ENCODE measurements at places on chromosomes 4 and X. TPM values are rescaled to one million over a fixed set of nuclear protein-coding genes. Genes with fewer than 3 reads are reported as not detected.

Gene ARHGAP36
- not detected for total RNA-seq

Gene KLHL15
- 17.9 TPM for total RNA-seq

Gene NSUN7
- total RNA-seq, result 6.7 TPM

Gene GNRHR
- not detected for total RNA-seq

Gene ARMCX1
- total RNA-seq, result 3.3 TPM

Gene COX7B2
- total RNA-seq, result not detected

Gene FMR1NB
- total RNA-seq, result not detected

Gene FBXW7
- 40.9 TPM for total RNA-seq

- H3K4me3 ChIP-seq, result no peak overlapping the region
- no peak for DNase-seq
- H3K27ac ChIP-seq, result no peak overlapping the region
- H3K27me3 ChIP-seq, result no peaks in the 10 kb centered on the region
Observed at GRCh38 chr4:174734181-174734580, 94.9 kb downstream of the GLRA3 start.

- no peaks in the 10 kb centered on the region for H3K27me3 ChIP-seq
- no peaks in the 10 kb centered on the region for H3K4me1 ChIP-seq
- H3K36me3 ChIP-seq, result no peaks in the 10 kb centered on the region
- H3K4me3 ChIP-seq, result no peak overlapping the region
Observed at GRCh38 chrX:29762006-29762405, 453.4 kb upstream of the MAGEB2 start.

DNA sequence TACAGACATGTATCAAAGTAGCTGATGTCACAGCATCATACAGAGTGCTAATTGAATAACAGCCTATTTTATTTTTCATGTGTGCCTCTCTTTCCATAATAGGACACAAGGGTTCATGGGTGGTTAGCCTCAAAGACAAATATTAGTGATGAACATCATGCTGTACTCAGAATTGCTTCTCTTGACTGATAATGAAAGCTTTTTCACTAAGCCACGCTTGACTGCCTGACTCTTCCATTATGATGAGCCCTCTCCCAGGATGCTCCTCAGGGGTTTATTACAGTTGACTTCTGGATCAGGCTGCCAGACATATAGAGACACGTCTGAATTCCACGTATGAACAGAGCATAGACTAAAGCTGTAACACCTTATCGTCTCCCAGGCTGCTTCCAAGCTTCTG lies 2757.5 kb downstream of the PCDH7 start:
- H3K27ac ChIP-seq, result no peak overlapping the region
- H3K4me1 ChIP-seq, result no peaks in the 10 kb centered on the region
- DNase-seq, result no peak
- H3K27me3 ChIP-seq, result no peaks in the 10 kb centered on the region
- H3K4me3 ChIP-seq, result no peak overlapping the region
- no peaks in the 10 kb centered on the region for H3K36me3 ChIP-seq

DNA sequence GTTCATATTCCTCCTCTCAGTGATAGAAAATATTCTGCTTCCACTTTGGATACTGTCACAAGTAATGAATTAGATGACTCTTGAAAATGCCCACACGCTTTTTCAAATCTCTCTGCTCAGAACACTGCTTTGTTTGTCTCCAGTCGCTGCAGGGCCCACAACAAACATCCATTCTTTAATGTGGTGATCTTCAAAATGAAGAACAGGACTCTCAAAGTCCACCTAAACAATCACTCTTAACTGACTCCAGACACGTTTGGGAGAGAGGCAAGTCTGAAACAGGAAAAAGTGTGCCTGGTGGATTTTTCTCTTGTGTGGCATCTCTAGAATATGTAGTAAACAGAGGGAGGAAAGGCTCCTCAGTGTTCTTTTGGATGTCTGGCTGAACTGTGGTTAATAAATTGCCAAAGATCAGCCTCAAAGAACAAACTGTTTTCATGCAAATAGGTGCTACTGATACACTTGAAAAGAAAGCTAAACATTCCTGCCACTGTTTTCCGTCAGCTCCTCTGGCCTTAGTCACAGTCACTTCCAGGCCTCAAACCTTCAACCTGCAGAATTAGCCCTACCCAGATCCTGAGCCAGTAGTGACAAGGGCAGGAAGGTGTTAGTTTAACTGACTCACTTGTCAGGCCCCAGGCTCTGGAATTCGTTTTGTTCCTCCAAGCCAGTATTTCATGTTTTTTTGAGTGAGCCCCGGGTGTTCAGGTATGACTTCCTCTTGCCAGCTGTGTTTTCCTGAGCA lies 259.6 kb upstream of the GPC4 start:
- DNase-seq, result no peak
- no peak overlapping the region for H3K4me3 ChIP-seq
- H3K4me1 ChIP-seq, result no peaks in the 10 kb centered on the region
- peaks cover 25% of the 10 kb centered on the region for H3K27me3 ChIP-seq

GRCh38 chr4:163139048-163139447 lies 27.6 kb downstream of the NAF1 start:
- H3K4me3 ChIP-seq, result no peak overlapping the region
- no peak overlapping the region for H3K27ac ChIP-seq
- no peaks in the 10 kb centered on the region for H3K27me3 ChIP-seq
- no peak for DNase-seq
- H3K4me1 ChIP-seq, result no peaks in the 10 kb centered on the region
- H3K36me3 ChIP-seq, result peaks cover 11% of the 10 kb centered on the region

- H3K36me3 ChIP-seq, result no peaks in the 10 kb centered on the region
- no peak overlapping the region for H3K27ac ChIP-seq
- H3K4me3 ChIP-seq, result no peak overlapping the region
- no peak for DNase-seq
- peaks cover 2% of the 10 kb centered on the region for H3K4me1 ChIP-seq
Observed at GRCh38 chrX:133980832-133981588, 4.4 kb downstream of the GPC3 start.

DNA sequence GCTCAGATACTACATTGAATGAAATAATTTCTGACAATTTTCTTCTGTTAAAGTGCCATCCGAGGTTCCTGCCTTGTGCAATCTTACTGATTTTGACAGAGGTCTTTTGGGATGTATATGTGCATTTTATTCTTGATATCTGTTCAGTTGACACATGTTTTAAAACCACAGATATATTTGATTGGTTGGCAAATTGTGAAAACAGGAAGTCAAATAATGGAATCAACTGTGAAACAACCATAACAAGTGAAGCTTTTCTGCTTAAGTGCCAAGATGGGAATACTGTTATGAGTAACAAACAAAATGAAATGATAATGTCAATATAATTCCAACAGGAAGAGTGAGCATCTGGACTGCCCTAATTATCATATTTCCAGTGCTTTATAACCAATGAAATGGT lies 84.9 kb upstream of the TET2 start:
- H3K36me3 ChIP-seq, result no peaks in the 10 kb centered on the region
- H3K27me3 ChIP-seq, result peaks cover 7% of the 10 kb centered on the region

DNA sequence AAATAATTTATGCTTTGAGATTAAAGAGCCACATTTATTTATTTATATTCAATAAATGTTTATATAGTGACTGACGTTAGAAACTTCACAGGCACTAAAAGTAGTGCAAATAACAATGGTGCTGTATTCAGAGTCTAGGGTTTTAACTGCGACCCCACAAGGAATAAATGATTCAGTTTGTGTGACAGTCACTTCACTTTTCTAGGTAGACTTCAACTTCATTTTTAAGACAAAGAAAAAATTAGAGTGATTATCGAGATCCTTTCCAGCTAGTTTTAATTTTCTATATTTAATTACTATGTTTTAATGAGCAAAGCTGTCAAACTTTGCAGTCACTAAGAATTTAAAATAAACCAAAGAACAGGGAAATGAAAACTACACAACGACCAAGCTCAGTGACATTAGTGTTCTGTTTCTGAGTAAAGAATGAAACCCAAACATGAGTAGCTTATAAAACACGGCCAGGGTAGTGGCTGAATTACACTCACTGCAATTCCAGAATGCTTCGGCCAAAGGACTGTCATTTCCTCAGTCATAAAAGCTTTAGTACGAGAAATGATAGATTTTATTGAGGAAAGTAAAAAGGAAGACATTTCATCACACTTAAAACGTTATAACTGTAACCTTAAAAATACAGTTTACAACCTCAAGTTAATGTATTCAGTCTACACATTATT lies 38.6 kb downstream of the ADGRA3 start:
- H3K4me1 ChIP-seq, result peaks cover 12% of the 10 kb centered on the region
- no peak overlapping the region for H3K27ac ChIP-seq
- DNase-seq, result no peak
- no peaks in the 10 kb centered on the region for H3K27me3 ChIP-seq
- H3K36me3 ChIP-seq, result no peaks in the 10 kb centered on the region

DNA sequence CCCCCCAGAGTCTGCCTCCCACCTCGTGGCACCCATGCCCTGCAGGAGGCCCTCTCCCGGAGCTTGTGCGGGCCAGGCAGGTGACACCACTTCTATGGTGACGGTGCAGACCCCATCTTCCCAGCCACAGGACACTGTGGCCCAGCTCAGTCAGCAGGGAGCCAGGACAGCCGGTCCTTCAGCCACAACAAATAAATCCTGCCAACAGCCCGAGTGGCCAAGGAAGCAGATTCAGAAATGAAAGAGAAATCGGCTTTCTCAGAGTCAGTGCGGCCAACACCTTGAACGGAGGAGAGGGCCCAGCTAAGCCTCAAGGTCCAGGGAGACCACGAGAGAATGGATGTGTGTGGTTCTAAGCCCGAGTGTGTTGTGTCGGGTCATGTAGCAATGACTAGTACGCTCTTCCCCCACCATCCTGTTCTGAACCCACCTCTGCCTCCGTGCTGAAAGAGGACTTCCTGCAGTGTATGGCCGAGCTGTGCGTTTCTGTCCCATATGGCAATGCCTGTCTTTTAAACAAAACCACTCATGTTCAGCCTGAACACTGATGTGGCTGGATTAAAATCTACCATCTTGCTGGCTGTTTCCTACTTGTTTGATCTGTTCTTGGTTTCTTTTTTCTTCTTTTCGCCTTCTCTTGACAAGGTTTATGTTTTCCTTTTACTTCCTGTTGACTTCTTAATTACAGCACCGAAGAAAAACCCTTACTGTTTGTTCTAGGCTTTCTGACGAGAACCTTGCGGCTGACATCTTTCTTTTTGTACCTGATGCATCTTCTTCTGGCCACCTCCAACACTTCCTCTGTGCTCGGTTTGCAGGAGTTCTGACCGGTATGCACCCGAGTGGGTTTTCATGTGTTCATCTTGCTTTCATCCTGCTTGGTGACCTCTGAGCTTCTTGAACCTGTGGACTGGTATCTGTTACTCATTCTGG lies 53.1 kb downstream of the GAK start:
- peaks cover 29% of the 10 kb centered on the region for H3K4me1 ChIP-seq
- H3K27me3 ChIP-seq, result no peaks in the 10 kb centered on the region
- peak; percentile 53 for DNase-seq
- H3K27ac ChIP-seq, result peak overlapping the region; percentile 99

DNA sequence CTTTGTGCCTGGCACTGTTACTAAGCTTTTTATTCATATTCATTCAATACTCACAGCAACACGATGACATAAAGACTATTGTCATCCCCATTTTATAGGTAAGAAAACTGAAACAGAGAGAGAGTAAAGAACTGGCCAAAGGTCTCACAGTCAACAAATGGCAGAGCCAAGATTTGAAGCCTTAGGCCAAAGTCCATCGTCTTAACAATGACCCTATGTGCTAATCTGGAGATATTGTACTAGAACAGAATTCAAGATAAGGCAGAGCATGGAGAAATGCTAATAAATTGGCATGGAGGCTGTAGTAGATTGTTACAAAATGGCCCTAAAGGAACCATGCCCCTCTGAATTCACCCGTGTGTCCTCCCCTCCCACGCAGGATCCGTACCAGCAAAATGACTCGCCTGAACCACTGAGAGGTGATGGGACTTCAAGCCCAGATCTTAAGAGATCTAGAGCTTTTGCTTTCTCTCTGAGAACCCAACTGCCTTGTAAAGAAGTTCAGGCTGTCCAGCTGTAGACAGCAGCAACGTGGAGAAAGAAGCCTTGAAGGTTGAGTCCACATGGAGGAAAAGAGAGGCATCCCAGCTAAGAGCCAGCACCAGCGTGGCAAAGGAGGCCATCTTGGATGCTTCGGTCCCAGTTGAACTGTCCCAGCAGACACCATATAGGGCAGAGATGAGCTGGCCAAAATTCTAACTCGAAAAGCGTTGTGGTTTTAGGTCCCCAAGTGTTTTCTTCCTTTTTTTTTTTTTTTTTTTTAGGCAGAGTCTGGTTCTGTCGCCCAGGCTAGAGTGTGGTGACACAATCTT lies 52.8 kb upstream of the RBM47 start:
- DNase-seq, result peak; percentile 44
- no peaks in the 10 kb centered on the region for H3K27me3 ChIP-seq
- no peak overlapping the region for H3K27ac ChIP-seq
- H3K4me3 ChIP-seq, result peak overlapping the region; percentile 63

GRCh38 chrX:24150051-24150790 lies 692 bp downstream of the ZFX start:
- peaks cover 76% of the 10 kb centered on the region for H3K4me1 ChIP-seq
- peak overlapping the region; percentile 84 for H3K4me3 ChIP-seq
- peaks cover 11% of the 10 kb centered on the region for H3K36me3 ChIP-seq
- H3K27ac ChIP-seq, result peak overlapping the region; percentile 99

GRCh38 chrX:154486052-154486395 lies 391 bp downstream of the UBL4A start:
- peak overlapping the region; percentile 66 for H3K4me3 ChIP-seq
- DNase-seq, result peak; percentile 56
- peaks cover 15% of the 10 kb centered on the region for H3K4me1 ChIP-seq
- H3K27me3 ChIP-seq, result no peaks in the 10 kb centered on the region

DNA sequence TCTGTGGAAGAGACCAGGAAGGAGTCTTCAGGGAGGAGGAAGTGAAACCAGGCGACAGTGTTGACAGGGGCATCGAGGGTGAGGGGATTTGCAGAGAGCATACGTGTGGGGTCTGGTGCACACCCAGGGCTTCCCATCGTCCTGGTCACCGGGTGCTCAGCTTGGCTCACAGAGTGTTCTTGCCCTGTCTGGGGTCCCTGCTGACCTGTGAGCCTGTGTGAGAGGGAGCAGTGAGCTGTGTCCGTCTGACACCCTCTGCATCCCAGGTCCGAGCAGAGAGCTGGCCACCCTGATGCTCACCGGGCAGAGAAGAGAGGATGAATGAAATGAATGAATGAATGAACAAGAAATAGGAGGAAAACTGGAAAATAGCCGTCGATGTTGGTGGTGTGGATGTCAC lies 46.5 kb downstream of the CPZ start:
- H3K36me3 ChIP-seq, result no peaks in the 10 kb centered on the region
- no peaks in the 10 kb centered on the region for H3K4me1 ChIP-seq
- no peaks in the 10 kb centered on the region for H3K27me3 ChIP-seq
- H3K4me3 ChIP-seq, result no peak overlapping the region

- peaks cover 3% of the 10 kb centered on the region for H3K36me3 ChIP-seq
- no peak overlapping the region for H3K4me3 ChIP-seq
- H3K4me1 ChIP-seq, result peaks cover 41% of the 10 kb centered on the region
- H3K27ac ChIP-seq, result no peak overlapping the region
Observed at GRCh38 chr4:52824603-52825459, 37.3 kb upstream of the RASL11B start.

GRCh38 chrX:69158166-69158980 lies 6.9 kb downstream of the PJA1 start:
- H3K4me3 ChIP-seq, result no peak overlapping the region
- DNase-seq, result peak; percentile 4
- H3K27me3 ChIP-seq, result peaks cover 17% of the 10 kb centered on the region
- no peak overlapping the region for H3K27ac ChIP-seq
